ENCODE measurements at places on chromosomes 4 and X.

DNA sequence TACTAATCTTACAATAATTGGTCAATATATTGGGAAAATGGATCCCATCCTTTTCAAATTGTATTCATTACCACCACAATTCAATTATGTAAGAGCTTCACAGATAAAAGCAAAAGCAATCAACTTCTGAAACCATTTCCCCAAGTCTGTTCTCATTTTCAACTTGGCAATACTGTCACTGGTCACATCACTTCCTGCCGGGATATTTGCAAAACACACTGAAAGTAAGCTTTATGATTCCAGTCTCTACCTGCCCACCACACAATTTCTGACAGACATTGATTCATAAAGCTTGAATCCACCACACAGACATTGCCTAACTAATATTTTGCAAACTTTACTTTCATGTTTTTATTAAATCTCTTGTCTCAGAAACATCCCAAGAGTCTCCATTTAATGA is 53.6 kb downstream of the LIN54 start:
- DNase-seq, result no peak

GRCh38 chr4:82223715-82224114 is 150.1 kb downstream of the HNRNPD start:
- peak; percentile 25 for DNase-seq

GRCh38 chrX:113828470-113828869 is 755.4 kb upstream of the HTR2C start:
- no peak for DNase-seq

DNA sequence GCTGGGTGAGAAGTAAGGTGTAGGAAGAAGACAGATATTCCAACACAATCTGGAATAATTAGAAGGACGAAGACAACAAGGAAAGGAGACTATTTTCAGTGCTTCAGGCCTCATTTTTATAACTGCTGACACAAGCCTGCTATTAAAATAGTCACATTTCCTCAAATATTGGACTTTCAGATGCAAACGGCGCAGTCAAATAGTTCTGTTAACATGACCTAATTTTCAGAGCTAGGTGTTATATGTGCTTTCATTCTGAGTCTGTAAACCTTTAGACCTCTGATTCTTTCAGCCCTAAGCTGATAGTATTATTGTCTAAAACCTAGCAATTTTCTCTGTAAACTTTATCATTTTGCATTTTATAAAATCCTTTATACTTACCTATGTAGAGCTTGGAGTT is 261.5 kb downstream of the IL1RAPL1 start:
- DNase-seq, result no peak

- peak; percentile 3 for DNase-seq
Observed at GRCh38 chr4:15400981-15401671, 26.7 kb upstream of the C1QTNF7 start.

DNA sequence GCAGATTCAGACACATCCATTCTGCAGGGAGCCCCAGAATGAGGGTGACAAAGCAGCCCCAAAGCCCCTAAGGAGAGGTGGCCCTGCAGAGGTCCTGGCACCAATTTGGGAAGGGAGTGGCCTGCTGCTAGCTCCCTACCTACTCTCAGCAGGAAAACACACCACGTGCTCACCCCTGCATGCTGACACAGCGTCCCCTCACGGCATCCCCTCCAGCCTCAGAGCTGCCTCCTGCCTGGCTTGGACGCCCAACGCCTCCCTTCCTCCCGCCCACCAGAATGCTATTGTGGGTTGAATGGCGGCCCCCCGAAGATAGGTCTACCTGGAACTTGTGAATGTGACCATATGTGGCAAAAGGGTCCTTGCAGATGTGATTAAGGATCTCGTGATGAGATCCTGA is 28.8 kb downstream of the ZFYVE28 start:
- DNase-seq, result no peak

DNA sequence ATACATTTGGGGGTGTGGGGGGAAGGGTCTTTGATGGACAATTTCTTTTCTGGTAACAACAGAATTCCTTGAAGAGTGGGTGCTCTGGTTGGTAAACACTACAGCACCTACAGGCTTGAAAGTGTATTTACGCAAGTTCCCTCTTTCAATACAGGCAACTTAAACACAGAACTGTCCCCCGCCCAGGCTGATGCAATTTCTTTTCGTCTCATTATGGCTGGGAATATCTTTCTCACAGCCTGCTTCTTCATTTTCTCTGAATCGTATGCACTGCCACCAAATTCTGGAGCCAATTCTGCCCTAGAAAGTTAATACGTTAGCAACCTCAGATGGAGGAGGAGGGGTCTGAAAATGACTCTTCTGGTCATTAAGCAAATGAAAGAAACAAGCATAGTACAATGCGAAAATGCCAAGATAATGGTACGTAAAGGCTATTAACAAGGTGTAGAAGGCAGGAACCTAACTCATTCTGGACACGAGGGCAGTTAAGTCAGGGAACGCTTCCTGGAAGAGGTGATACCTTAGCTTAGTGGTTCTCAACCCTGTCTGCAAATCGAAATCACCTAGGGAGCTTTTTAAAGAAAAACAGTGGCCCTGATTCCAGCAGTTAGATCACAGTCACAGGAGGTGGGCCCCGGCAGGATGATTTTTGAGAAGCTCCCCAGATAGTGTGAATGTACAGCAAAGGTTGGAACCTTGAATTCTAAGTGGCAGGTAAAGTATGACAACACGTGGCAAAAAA is 1.0 kb downstream of the AGA start:
- DNase-seq, result peak; percentile 8

- no peak for DNase-seq
Observed at GRCh38 chr4:169275180-169275579, 4.4 kb upstream of the SH3RF1 start.

- DNase-seq, result no peak
Observed at GRCh38 chr4:113050371-113050755, 910 bp downstream of the ANK2 start.

DNA sequence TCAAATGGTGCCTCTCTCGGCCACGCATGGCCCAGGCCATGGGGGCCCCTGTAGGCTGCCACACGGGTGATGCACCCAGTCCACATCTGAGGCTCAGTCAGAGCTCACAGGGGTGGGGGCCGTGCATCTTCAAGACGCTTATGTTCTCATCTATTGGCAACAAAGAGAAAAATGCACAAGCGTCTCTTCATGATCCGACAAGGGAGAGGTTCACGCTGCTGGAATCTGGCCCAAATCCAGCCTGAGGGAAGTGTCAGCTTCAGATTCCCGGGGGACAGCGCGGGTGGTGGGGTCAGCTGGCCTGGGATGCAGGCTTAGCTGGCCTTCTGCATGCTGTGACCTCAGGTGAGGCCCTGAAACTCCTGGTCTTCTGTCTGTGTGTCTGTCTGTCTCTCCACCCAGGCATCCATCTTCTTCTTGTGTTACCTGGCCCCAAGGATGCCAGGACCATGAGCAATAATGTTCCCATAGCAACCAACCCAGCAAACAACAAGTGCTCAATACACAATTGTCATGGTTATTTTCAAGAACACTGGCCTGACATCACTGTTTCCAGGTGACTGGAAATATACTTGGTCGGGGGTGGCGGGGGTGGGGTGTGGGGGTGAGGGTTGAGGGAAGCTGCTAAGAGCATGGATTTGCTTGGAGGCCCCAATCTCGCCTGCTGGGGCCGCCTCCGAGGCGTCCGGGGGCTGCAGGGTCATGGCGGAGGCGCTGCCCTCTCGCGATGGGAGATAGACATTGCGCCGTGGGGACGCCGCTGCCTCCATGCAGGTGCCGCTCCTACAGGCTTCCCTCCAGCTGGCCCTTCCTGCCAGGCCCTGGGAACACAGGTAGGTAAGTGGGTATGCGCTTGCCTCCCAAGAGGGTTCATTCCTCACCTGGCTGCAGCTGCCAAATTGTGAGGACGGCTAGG is 48.3 kb downstream of the ABLIM2 start:
- DNase-seq, result no peak

DNA sequence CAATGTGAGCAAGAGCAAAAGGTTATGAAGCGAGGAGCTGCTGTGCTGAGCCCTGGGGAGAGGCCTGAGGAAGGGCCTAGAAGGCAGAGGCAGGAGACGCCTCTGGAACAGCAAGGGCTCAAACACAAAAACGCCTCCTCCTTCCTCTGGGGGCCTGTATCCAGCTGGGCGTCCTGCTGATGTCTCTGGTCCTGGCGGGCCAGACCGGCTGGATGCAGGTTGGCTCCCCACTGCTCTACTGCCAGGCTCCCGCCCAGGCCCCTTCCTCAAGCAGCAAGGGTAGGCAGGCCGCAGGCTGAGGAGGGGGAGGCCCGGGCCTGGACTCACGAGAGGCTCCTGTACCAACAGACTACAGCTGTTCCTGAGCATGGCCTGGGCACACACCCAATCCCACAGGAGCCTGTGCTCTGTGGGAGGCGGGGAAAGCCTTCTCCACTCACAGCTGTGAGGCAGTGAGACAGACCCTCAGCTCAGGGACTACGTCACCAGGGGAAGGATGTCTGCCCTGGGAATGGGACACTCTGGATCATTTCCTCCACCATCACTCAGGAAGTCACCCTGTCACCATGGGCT is 2.3 kb downstream of the HAUS7 start:
- DNase-seq, result no peak

DNA sequence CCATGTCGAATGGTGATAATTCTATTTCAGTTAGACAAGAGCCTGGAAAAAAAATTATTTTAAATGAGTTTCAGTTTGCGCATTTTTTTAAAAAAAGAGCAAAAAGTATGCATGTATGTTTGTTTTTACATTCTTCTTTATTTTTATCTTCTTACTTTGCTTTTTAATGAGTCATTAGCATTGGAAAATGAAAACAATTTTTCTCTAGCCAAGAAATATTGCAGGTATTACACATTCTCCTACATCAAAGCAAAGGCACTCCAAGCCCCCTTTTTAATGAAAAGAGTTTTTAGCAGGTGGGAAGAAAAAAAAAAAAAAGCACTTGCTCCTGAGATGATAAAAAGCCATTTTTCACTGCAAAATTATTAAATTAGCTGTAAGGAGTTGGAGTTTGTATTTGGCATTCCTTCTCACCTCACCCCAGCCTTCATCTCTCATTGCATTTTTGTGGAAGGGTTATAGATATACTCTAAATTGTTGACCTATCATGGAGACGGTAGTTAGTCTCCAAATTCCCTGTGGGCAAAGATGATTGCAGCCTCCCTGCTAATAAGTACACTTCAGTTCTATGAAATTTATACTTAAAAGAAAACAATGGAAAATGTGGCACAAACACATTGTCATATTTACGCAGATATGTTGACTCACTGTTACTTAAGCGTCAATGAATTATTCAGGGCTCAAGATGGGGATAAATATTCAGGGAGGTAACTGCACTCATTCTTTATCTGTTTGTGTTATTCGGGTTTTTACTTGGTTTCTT is 43.8 kb downstream of the PALLD start:
- no peak for DNase-seq

DNA sequence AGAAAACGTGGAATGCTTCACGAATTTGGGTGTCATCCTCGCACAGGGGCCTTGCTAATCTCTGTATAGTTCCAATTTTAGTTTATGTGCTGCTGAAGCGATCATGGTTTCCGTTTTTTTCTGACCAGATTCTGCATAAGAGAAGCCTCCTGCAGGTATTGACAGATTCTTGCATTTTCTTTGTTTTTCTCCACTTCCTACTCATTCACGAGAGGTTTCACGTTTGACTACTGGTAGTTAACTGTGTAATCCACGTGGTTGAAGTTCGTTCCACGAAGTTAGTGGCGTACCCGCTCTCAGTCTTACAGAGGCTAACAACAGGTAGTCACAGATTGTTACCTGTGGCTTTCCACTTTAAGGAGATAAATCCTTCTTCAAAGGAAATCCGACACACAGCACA is 12.1 kb upstream of the TRIML2 start:
- DNase-seq, result no peak

- DNase-seq, result no peak
Observed at GRCh38 chr4:99807666-99808065, 9.0 kb upstream of the DAPP1 start.

GRCh38 chr4:52711834-52712250 is 39.4 kb downstream of the ERVMER34-1 start:
- no peak for DNase-seq

- DNase-seq, result no peak
Observed at GRCh38 chr4:169756971-169757574, 671 bp downstream of the HPF1 start.

DNA sequence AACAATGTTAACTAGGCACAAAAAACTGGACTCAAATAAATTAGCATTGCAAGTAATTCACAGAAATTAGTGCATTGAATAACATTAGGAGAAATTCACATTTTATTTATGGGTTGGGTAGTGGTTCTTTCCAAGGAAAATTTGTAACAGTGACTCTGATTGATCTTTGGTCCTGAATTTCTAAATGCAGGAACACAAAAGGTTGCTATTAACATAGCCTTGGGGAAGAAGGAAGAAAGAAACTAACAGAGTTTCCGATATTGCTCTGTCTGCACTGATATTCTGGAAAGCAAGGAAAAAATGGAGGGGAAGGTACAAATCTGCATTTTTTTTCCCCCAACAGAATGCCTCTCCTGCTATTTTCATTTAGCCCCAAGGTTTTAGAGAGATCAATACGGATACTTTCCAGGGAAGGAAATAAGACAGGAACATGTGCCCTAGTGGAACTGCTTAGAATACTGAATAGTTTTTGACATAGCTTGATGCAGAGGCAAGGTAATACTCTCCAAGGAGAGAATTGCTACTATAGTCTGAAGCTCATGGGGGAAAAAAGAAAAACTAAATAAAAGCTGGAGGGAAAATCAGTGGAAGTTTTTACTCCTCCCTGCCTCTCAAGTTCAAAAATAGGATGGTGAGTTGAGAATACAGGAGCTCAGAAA is 490.1 kb downstream of the RAPGEF2 start:
- DNase-seq, result no peak

- no peak for DNase-seq
Observed at GRCh38 chrX:47863187-47863586, 26.5 kb downstream of the ZNF81 start.

- DNase-seq, result peak; percentile 2
Observed at GRCh38 chr4:105707782-105708180, 708 bp downstream of the INTS12 start.

DNA sequence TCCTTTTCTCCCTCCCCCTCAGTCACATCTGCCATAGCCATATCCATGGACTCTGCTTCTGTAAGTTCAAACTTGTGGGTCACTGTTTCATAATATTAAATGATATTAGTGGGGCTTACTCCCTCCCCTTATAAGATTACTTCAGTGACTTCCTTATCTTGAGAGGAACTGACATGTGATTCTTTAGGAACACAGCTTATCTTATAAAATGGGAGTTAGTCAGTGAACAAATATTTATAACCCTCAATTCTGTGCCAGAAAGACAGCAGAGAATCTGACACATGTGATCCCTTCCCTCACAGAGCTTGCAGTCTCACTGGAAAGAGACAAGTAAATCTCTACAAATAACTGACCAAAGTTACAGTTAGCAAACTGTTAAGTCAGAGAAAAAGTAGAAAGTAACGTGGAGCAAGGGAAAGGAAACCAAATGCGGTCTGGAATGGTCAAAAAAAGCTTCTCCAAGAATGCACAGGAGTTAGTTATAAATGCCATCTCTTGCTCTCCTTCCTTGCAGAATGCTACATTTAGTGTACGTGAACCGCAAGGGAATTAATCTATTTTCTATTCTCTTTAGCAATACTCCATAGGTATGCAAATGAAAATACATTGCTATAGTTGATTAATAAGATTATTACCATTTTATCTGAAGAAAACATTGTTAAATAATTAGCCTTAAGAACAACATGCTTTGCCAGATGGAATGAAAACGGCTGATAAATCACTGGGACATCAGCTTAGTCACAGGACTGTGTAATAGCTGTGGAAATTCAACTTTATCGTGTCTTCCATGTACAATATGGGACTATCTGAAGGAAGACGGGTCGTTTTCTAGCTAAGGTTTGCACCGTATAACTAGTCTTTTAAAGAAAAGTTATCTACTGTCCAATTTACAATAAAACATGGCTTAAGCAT is 29.0 kb downstream of the SGMS2 start:
- no peak for DNase-seq

GRCh38 chr4:71550220-71551165 is 211.7 kb downstream of the SLC4A4 start:
- DNase-seq, result no peak
